ENCODE measurements at places on chromosomes 6 and 20.

GRCh38 chr6:169831450-169832246 is 80.2 kb downstream of the ERMARD start:
- peak; percentile 80 for DNase-seq

- DNase-seq, result no peak
These were observed 19.9 kb downstream of the TPX2 start for GRCh38 chr20:31758991-31759390.

DNA sequence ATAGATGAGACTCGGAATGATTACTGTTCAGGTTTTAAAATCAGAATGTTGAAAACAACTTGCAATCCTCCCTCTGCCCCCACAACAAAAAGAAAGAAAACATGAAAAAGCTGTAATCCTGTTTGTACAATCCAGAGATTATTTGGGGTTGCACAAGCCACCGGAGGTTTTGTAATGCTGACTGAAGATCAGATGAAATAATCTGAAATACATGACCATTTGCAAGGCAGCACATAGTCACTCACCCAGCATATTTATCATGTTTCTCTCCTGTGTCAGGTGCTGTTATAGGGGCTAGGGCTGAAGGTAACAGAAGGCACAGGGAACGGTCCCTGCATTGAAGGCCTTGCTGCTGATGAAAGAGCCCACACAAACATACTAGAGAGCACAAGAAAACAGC is 85.3 kb downstream of the SIM1 start:
- DNase-seq, result no peak

DNA sequence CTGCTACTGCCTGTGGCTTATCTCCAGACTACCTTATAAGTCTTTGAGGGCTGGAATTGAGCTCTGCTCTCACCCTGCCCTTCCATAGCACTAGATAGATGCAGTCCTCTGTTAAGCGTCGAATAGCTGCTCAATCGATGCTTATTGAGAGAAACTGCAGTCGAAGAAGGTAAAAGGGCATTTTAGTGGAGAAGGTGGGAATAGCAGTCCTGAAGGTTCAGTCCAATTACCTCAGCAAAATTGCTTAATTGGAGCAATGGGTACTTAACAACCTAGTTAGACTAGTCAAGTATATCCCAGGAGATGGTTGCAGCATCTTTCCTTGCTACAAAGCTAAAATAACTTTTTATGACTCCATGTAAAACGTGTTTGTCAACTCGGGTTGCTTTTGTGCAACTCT is 66.8 kb upstream of the NT5E start:
- no peak for DNase-seq

DNA sequence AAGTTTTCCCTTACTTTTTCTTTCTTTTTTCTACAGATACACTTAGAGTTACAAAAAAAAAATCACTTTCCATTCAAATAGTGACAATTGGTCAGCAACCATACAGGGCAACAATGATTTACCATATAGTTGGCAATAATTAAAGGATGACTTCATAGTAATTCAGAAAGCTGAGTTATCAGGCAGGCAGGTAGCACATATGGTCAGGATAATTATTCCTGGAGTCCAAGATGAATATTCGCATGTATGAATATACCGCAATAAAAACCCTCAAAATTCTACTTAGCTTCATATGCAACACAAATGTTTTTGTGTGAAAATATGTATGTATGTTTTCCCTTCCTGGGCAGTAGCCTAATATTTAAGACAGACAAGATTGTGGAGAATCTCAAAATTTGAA is 34.5 kb downstream of the COL19A1 start:
- DNase-seq, result no peak

GRCh38 chr6:167449094-167449861 is 124.4 kb downstream of the TTLL2 start:
- no peak for DNase-seq

- peak; percentile 24 for DNase-seq
These were observed 40.5 kb downstream of the HLA-F start for GRCh38 chr6:29763491-29764289.

- no peak for DNase-seq
These were observed 34.9 kb upstream of the TNFAIP3 start for GRCh38 chr6:137832110-137832509.

DNA sequence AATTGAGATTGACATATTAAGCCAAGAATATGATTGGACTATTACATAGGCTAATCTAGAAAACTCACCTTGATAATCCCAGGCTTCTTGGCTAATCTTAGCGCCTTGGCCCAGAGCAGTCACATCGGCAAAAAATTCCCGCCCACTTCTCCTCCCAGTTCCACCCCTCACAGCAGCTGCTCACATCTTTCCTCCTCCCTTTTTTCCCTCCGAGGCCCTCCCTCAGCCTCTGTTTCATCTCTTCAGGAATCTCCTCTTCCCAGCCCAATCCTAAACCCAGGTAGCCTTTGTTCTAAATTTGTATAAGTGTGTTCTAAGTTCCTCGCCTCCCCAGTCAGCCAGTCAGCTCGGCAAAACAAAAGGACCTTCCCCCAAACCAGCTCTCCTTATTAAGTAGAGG is 184.3 kb downstream of the PRKN start:
- DNase-seq, result no peak

GRCh38 chr6:53179961-53180651 is 31.5 kb upstream of the GCM1 start:
- no peak for DNase-seq

DNA sequence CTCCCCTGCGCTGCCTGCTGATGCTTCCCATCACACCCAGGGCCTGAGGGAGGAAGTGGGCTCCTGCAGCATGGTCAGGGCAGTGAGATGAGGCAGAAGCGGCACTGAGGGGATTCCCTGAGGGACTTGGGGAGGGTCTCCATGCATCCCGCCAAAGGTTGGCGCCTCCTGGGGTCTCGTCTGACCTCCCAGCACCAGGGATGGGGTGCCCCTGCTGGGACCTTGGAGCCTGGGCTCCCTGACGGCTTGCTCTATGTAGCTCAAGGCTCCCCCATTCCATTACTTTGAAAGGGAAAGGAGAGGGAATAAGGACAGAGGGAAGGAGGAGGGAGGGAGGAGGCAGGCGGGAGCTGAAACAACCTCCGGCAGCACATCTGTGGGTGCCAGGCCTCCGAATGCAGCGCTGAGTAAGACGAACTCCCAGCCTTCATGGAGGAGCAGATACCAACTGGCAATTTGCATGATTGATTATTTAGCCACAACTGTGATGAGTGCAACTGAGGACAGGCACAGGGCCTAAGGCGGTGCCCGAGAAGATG is 259.3 kb downstream of the ERMARD start:
- no peak for DNase-seq

- DNase-seq, result no peak
These were observed 71.1 kb downstream of the CDH22 start for GRCh38 chr20:46237227-46237626.

GRCh38 chr6:106628658-106629102 is 618 bp downstream of the RTN4IP1 start:
- DNase-seq, result no peak

- no peak for DNase-seq
These were observed 134.4 kb downstream of the ARHGAP18 start for GRCh38 chr6:129575378-129576118.

- DNase-seq, result no peak
These were observed 230.8 kb upstream of the CEP162 start for GRCh38 chr6:84458271-84458670.

GRCh38 chr6:23826572-23826971 is 299.4 kb upstream of the NRSN1 start:
- DNase-seq, result no peak

DNA sequence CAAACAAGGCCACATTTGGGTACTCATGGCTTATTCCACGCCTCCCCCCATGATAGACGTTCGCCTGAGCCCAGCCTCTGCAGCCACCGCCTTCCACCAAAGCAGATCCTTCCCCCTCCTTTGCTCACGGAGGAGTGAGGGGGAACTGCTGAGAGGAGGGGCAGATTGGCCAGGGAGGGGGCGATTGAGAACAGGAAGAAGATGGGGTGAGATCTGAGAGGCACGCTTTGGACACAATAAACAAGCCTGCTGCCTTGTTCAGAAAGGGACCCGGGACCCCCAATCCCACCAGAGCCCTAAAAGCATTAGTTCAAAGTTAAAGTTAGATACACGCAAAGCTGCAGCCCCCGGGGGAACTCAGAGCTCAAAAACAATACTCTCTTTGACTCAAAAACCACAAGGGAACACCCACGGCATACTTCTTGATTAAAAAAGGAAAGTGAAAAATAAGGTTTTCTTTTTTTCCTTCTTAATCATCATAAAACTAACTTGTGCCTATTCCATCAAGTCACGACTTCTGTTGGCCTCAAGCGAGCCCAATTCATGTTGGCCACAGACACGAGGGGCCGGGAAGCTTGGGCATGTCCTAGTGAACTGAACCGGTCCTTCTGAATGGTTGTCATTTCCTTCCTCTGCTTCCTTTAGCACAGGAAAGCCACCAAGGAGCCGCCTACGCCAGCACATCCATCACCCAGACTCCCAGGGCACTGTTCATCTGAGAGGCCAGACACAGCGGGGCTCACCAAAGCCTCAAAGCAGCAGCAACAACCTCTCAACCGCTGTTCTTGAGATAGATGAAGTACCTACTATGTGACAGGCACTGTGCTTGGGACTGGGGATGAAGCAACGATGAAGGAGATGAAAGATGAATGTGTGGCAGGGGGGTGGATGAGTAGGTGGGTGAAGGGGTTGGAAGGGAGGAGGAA is 44.7 kb downstream of the NFATC2 start:
- peak; percentile 72 for DNase-seq

DNA sequence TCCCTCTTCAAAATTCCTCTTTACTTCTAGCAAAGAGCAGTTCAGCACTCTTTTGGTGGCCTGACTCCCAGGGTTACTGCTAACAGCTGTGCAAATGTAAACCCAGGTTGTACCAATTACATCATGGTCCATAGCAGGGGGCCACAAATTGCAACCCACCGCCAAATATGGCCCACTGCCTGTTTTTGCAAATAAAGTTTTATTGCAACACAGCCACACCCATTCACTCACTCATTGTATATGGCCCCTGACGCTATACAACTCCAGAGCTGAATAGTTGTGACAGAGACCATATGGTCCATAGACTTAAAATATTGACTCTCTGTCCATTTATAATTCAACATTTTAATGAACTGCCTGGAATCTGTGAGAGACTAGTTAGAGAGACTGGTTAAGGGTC is 233.4 kb downstream of the NFATC2 start:
- DNase-seq, result no peak

DNA sequence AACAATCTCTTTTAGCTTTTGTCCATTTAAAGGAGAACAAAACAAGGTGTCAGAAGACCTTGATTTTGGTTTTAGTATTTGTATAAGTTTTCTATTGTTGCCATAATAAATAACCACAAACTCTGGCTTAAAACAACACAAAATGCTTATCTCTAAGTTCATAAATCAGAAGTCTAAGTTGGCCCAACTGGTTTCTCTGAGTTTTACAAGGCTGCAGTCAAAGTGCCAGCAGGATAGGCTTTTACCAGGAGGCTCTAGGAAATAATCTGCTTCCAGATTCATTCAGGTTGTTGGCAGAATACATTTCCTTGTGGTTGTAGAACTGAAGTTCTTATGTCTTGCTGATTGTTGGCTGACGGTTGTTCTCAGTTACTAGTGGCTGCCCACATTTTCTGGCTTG is 147.2 kb upstream of the HMGCLL1 start:
- no peak for DNase-seq

DNA sequence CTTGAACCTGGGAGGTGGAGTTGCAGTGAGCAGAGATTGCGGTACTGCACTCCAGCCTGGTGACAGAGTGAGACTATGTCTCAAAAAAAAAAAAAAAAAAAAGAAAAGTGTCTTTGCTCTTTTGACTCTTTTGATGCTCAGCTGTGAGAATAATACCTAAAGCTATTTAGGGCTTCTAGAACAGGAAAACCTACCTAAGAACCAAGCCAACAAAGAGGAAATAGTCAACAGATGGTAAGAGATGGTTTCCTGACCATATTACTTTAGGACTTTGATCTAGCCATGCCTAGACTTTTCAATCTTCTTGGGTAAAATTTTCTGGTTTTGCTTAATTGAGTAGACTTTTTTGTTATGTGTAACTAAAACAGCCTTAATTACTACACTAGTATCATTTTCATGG is 508.1 kb downstream of the EPHA7 start:
- no peak for DNase-seq

GRCh38 chr6:147132889-147133288 is 71.3 kb upstream of the STXBP5 start:
- DNase-seq, result no peak

DNA sequence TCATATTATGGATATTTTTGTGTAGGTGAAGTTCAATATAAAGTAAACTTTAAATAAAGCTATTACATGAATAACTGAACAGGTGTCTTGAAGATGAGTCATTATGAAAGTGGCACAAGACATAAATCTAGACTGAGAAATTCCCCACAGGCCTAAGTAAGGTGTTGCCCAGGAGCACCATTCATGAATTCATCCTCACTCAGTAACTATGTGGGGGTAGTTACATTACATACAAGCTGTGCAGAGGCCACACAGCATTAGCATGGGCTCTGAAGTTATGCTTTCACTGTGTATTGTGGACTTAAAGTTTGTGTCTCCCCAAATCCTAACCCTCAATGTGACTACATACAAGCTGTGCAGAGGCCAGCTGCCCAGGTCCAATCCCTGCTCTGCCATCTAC is 65.9 kb downstream of the BCAS1 start:
- peak; percentile 23 for DNase-seq

GRCh38 chr20:23187751-23188150 is 101.6 kb upstream of the CD93 start:
- no peak for DNase-seq

GRCh38 chr20:5822569-5822968 is 72.4 kb downstream of the SHLD1 start:
- peak; percentile 26 for DNase-seq

DNA sequence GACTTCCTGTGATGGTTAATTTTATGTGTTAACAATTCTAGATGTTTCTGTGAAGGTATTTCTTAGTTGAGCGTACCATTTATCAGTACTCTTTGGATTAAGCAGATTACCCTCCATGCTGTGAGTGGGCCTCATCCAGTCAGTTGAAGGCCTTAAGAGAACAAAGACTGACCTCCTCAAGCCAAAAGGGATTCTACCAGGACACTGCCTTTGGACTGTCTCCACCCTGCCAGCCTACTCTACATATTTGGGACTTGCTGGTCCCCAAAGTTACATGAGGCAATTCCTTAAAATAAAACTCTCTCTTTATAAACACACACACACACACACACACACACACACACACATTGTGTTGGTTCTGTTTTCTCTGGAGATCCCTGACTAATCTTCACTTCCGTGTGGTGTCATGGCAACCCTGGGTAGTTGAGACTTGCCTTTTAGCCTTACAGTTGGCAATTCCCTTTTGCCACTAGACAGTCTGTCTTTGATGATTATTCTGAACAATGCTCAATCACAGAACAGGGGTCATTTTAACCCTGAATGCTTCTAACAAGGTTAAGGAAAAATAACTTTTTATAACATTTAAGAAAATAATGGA is 32.2 kb downstream of the MRAP2 start:
- no peak for DNase-seq

- DNase-seq, result no peak
These were observed 118.7 kb downstream of the TBX18 start for GRCh38 chr6:84645563-84646266.

DNA sequence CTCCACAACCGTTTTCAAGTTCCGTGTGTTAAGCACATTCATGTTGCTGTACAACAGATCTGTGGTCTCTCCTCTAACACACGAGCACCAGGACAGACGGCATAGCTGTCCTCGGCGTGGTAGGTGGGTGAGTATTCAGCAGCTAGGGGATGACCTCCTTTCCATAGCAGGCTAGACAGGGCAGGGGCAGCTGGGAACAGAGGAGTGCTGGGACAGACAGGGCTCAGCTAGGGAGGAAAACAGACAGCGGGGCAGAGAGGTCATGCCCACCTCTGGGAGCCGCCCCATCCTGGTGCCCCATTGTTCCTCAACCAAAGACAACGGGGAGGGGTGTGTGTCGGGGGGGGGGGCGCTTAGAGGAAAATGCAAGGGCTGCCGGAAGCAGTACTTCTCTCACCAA is 271.5 kb upstream of the FOXQ1 start:
- no peak for DNase-seq
